ENCODE measurements at places on chromosomes 3 and 15.

DNA sequence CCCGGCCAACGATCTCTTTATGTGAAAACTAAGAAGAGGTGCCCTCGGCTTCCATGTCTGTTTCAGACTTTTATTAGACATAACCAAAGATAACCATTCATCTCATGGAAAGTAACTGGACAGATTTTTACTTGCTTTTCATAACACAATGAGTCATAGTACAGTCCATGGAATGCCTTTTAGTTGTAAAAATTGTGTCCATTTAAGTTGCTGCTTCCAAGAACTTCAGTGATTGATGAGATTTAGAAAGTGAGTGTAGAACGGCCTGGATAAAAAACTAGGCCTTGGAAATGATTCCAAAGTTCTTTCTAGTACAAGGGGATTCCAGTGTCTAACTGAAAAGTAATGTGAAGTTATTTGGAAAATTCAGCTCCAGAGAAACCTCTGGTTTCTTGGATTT lies 10.8 kb downstream of the EIF2AK4 start:
- H3K4me1 ChIP-seq, result no peaks in the 10 kb centered on the region
- DNase-seq, result no peak
- H3K36me3 ChIP-seq, result peaks cover 93% of the 10 kb centered on the region
- H3K27ac ChIP-seq, result no peak overlapping the region
- no peaks in the 10 kb centered on the region for H3K27me3 ChIP-seq

DNA sequence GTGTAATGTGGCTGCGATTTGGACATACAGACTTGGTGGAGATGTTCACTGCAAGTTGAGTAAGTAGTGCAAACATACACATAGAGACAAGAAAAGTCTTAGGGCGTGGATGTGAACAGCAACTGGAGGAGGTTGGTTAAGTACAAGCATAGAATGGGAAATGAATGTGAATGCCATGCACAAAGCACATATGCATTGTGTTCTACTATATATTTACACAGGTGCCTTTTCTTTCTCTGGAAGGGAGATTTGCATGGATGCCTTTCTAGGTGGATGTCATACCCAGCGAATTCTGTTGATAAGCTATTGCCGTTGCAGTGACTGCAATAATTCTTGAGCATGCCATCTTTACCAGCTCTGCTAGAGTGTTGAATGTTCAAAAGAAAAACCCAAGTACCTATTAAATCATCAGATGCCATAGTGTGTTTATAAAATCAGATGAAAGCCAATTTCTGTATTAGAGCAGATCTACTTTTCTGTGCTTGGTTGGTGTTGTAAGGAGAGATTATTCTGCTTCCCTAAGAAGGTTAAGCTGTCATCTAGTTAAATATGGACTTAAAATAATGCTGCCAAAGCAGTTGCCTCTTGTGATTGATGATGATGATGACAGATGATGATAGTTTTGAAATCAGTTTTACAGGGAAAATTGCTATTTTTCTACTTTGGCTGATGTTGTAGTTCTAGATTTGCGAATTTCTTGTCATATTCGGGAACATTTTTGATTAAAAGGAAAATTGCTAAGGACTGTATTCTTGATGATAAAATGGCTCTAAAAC lies 148.4 kb downstream of the CNTN4 start:
- no peak overlapping the region for H3K27ac ChIP-seq
- no peaks in the 10 kb centered on the region for H3K4me1 ChIP-seq
- no peaks in the 10 kb centered on the region for H3K27me3 ChIP-seq
- H3K36me3 ChIP-seq, result no peaks in the 10 kb centered on the region
- H3K4me3 ChIP-seq, result no peak overlapping the region

DNA sequence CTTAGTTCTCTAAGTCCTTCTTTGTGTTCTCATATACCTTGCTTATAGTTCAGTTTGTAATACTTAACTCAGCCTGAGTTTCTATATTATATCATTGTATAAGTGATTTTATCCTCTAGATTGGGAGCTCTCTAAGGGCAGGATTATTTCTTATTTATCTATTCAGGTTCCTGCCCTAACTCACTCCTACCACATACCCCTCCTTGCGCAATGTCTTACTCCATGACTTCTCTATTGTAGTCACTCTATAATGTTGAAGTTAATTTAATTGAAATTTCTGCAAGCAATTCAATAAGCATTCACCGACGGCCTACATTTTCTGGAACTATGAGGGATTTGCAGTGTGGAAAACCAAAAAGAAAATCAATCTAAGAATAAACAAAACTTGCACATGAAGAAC lies 3.6 kb upstream of the OR5K4 start:
- no peak for DNase-seq
- H3K4me1 ChIP-seq, result no peaks in the 10 kb centered on the region

DNA sequence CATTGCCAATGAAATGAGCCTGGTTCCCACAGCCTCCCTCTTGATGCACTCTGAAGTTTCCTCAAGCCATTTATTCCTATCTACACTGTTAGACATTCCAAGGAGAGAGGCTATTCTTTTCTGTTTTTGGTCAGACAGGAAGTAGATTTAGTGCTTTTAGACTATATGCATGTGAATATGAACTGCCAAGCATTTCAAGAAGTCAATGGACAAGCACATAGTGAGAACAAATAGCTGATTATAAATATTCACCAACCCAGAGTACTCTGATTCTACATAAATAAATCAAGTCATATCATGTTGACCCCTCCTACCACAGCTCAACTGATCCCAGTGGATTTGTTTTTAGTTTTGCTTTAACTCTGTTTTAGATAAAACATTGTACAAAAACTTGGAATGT lies 412.5 kb upstream of the RARB start:
- no peak overlapping the region for H3K27ac ChIP-seq
- no peak for DNase-seq
- H3K4me1 ChIP-seq, result no peaks in the 10 kb centered on the region
- H3K36me3 ChIP-seq, result no peaks in the 10 kb centered on the region
- no peak overlapping the region for H3K4me3 ChIP-seq
- no peaks in the 10 kb centered on the region for H3K27me3 ChIP-seq

- no peaks in the 10 kb centered on the region for H3K27me3 ChIP-seq
- no peak for DNase-seq
- no peaks in the 10 kb centered on the region for H3K36me3 ChIP-seq
- no peaks in the 10 kb centered on the region for H3K4me1 ChIP-seq
- no peak overlapping the region for H3K27ac ChIP-seq
Measured at GRCh38 chr3:95228416-95228815, 1165.6 kb downstream of the NSUN3 start.

- H3K4me1 ChIP-seq, result no peaks in the 10 kb centered on the region
- no peak for DNase-seq
- peaks cover 8% of the 10 kb centered on the region for H3K36me3 ChIP-seq
- no peak overlapping the region for H3K4me3 ChIP-seq
Measured at GRCh38 chr3:16286161-16286560, 21.1 kb downstream of the OXNAD1 start.

DNA sequence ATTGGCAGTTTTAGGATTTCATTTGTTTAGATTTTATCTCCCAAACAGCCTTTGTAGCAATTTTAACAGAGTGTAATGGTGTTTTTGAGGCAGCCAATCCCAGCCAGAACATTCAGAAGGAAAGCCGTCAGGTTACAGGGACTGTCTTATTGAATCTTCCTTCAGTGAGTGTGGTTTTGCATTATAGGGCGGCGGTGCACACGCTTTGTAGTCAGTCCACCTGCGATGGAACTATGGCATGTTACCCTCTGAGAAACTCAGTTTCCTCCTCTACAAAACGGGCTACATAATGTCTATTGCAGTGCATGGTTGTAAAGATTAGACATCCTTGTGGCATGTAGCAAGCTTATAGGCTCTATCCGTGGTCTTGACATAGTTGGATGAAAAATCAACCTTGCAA lies 1.0 kb downstream of the LRRC28 start:
- no peak for DNase-seq
- peaks cover 8% of the 10 kb centered on the region for H3K4me1 ChIP-seq
- H3K36me3 ChIP-seq, result peaks cover 5% of the 10 kb centered on the region
- no peak overlapping the region for H3K4me3 ChIP-seq
- H3K27me3 ChIP-seq, result no peaks in the 10 kb centered on the region
- no peak overlapping the region for H3K27ac ChIP-seq

- no peak overlapping the region for H3K4me3 ChIP-seq
- no peak overlapping the region for H3K27ac ChIP-seq
- no peaks in the 10 kb centered on the region for H3K36me3 ChIP-seq
- H3K4me1 ChIP-seq, result peaks cover 7% of the 10 kb centered on the region
Measured at GRCh38 chr3:191631496-191631895, 170.5 kb downstream of the PYDC2 start.

DNA sequence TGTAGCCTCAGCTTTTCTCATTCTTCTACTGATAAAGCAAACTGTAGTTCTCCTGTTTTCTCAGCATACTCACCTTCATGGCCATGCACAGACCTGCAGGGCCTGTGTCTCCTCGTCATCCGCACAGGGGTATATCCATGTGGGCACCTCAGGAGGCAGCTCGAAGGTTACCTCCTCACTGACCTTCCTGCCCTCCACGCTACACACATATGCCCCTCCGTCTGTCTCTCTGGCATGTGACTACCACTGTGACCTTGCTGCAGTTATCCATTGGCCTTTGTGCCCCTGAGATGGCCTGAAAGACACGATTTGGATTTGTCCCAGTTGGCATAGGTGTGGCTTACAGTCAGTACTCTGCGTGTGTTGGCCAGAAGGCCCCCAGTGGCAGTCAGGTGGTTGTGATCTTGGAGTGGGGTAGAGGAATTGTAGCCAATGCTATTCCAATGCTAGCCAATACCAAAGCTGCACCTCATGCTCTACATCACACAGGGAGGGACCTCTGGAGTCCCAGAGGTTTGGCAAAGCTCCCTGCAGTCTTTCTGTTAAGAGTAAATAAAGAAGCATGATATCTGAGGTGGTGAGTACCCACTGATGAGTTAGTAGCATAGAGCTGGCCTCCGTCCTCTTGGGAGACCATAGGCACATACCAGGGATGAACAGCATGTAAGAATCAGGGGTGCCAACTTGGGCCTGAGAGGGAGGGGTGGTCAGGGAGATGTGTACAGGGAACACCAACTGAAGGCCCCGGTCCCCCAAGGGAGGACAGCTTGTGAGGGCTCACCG lies 143.4 kb downstream of the EEFSEC start:
- H3K27ac ChIP-seq, result no peak overlapping the region
- no peaks in the 10 kb centered on the region for H3K36me3 ChIP-seq
- no peaks in the 10 kb centered on the region for H3K4me1 ChIP-seq
- DNase-seq, result no peak
- no peak overlapping the region for H3K4me3 ChIP-seq

DNA sequence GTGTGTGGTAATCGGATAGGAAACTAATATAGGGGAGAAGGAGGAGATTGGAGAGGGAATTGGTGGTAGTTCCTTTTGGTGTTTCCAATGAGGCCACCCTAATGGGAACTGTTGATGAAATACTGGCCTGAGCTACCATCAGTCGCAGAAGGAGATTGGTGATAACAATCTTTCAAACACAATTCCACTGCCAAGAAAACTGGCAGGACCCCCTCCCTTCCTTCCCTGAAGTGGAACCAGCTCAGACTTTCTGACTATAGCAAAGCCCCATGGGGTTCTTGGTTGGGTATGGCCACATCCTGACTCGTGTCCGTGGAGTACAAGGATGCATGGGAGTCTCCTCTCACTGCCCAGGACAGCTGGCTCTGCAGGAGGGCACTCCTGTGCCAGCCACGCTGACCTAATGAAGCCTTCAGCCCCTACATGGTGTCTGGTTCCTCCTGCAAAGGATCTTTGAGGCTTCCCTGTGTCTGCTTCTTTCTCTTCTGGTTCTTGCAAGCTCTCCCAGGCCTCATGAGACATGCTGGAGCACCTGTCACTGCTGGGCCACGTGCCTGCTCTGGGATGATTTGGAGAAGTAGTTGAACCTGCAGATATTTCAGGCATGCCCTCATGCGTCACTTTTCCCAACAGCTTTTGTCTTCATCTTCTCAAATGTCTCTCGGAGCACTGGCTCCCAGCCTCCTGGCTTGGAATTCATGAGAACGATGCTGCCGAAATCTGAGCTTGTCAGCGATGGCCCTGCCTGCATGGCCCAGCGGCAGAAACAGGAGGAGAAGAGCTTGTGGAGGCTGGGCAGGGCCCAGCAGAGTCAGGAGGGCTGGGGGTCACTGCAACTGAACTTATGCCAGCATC lies 90.0 kb upstream of the ADPGK start:
- no peak overlapping the region for H3K27ac ChIP-seq
- no peaks in the 10 kb centered on the region for H3K4me1 ChIP-seq
- no peak for DNase-seq

GRCh38 chr3:94735354-94735753 lies 672.5 kb downstream of the NSUN3 start:
- H3K27ac ChIP-seq, result no peak overlapping the region
- DNase-seq, result no peak
- H3K4me3 ChIP-seq, result no peak overlapping the region
- no peaks in the 10 kb centered on the region for H3K36me3 ChIP-seq
- H3K27me3 ChIP-seq, result peaks cover 37% of the 10 kb centered on the region

GRCh38 chr3:77530870-77531269 lies 491.0 kb downstream of the ROBO2 start:
- no peak for DNase-seq
- no peaks in the 10 kb centered on the region for H3K27me3 ChIP-seq
- H3K4me1 ChIP-seq, result no peaks in the 10 kb centered on the region
- H3K36me3 ChIP-seq, result no peaks in the 10 kb centered on the region
- no peak overlapping the region for H3K4me3 ChIP-seq

DNA sequence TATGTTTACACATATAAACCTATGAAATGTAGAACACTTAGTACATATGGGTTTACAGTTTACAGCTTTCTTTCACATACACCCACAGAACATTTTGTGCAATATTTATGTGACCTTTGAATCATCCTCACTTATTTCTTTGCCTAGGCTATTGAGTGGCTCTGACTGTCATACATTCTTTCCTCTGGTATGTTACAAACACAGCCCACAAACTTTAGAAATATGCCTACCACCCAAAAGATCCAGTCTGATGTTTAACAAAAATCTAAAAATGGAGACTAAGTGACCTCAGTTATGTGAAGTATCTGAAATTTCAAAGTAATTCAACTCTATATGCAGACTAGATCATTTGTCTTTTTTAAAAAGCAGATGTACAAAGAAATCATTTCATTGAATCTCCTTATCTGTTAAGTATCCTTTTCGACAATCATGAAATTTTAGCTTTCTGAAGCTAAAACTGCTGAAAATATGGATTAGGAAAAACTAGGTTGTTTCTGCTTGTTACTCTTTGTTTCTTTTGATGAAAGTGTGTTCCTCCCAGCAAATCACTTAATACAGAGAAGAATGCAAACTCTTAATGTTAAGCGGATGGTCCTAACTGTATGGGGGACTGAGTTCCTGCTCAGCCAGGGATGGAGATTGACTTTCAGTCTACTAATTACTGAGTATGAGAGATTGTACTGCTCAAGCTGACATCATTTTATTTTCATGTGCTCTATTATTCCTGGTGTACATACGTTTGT lies 27.7 kb downstream of the CCDC54 start:
- no peak for DNase-seq
- no peak overlapping the region for H3K4me3 ChIP-seq
- H3K27me3 ChIP-seq, result no peaks in the 10 kb centered on the region
- no peaks in the 10 kb centered on the region for H3K4me1 ChIP-seq
- no peaks in the 10 kb centered on the region for H3K36me3 ChIP-seq

GRCh38 chr3:111904376-111905241 lies 45.5 kb downstream of the PHLDB2 start:
- no peak overlapping the region for H3K4me3 ChIP-seq
- no peaks in the 10 kb centered on the region for H3K36me3 ChIP-seq
- H3K27me3 ChIP-seq, result no peaks in the 10 kb centered on the region

Data from neuronal stem cell (in vitro differentiated cells).